ENCODE measurements at places on chromosomes 11 and 22.

DNA sequence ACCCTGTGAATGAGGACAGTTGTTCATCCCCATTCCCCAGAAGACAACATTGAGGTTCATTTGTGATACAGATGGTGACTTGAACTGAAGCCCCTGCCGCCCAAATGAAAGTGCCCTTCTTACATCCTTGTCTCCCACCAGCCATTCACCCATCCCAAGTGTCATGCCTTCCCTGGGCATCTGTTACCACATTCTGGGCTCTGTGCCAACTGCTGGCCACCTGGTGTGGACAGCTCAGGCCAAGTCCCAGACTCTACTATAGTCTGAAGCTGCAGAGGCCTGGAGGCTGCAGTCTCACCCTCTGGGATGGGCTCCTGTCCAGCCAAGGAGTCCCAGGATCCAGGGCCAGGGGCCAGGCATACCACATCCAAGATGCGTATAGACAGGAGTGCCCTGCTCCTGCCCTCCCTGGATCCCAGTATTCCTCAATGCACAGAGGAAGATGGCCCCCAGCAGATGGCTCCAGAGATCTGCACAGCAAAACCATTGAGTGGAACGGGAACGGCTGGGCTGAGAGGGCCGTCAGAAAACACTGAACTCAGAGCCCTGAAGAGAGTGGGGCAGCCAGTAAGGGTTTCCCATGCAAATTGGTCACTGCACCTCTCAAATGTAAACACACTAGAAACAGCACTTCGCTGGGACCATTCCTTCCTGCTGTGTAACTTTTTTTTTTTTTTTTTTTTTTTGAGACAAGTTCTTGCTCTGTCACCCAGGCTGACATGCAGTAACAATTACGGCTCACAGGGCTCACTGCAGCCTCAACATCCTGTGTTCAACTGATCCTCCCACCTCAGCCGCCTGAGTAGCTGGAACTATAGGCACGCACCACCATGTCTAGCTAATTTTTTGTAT lies 22.8 kb downstream of the ARRB1 start:
- H3K27ac ChIP-seq = peak overlapping the region; percentile 74
- no peaks in the 10 kb centered on the region for H3K27me3 ChIP-seq
- peak; percentile 86 for DNase-seq
- H3K36me3 ChIP-seq = peaks cover 23% of the 10 kb centered on the region

DNA sequence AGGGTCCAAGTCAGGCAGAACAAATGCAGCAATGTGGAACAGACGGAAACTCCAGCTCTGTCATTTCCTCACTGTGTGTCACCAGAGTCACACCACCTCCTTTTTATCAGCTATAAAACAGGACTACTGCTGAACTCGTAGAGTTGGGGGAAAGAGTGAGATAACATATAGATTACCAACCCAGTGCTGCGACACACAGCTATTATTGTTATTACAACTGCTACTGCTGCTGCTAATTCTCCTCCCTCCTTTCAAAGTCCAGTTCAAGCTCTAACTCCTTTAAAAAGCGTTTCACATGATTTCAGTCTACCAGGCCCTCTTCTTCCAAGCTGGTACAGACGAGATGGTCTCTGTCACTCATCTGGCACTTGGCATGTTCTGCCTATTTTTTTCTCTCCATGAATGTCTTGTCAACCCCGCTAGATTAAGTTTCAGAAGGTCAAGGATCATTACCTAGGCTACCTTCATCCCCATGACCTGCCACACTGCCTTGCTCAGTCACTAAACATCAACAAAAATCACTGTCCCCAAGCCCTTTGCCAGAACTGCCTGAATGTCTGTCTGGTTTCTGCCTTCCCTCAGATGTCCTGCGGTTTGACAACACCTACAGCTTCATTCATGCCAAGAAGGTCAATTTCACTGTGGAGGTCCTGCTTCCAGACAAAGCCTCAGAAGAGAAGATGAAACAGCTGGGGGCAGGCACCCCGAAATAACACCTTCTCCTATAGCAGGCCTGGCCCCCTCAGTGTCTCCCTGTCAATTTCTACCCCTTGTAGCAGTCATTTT lies 3.7 kb upstream of the MTFP1 start:
- peaks cover 26% of the 10 kb centered on the region for H3K36me3 ChIP-seq
- H3K4me3 ChIP-seq = no peak overlapping the region
- H3K4me1 ChIP-seq = peaks cover 53% of the 10 kb centered on the region
- H3K27me3 ChIP-seq = no peaks in the 10 kb centered on the region

DNA sequence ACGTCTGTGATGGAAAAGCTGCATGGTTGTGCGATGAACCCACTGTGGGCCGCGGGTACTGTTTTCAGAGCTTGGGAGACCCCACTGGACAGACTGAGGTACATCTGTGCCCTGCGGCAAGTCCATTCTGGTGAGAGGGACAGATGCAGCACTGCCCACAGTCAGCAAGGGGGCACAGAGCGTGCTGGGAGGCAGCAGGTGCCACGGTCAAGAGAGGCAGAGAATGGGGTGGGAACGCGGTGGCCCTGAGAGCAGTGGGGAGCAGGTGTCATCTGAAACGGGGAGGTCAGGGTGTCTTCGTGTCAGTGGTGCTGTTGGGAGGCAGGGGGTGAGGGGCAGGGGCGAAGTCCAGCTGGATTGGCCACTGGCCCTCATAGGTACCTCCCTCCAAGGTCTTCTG lies 32.0 kb downstream of the TBC1D22A start:
- H3K27ac ChIP-seq = no peak overlapping the region
- H3K27me3 ChIP-seq = no peaks in the 10 kb centered on the region
- no peak for DNase-seq

- peak overlapping the region; percentile 76 for H3K27ac ChIP-seq
- H3K27me3 ChIP-seq = no peaks in the 10 kb centered on the region
- peak; percentile 85 for DNase-seq
- peaks cover 63% of the 10 kb centered on the region for H3K36me3 ChIP-seq
Measured at GRCh38 chr11:118634431-118635236, 27.2 kb downstream of the PHLDB1 start.

GRCh38 chr22:49928555-49929210 lies 10.2 kb downstream of the CRELD2 start:
- H3K27me3 ChIP-seq = peaks cover 8% of the 10 kb centered on the region
- H3K27ac ChIP-seq = no peak overlapping the region
- H3K4me3 ChIP-seq = no peak overlapping the region
- H3K36me3 ChIP-seq = peaks cover 7% of the 10 kb centered on the region
- H3K4me1 ChIP-seq = peaks cover 41% of the 10 kb centered on the region

DNA sequence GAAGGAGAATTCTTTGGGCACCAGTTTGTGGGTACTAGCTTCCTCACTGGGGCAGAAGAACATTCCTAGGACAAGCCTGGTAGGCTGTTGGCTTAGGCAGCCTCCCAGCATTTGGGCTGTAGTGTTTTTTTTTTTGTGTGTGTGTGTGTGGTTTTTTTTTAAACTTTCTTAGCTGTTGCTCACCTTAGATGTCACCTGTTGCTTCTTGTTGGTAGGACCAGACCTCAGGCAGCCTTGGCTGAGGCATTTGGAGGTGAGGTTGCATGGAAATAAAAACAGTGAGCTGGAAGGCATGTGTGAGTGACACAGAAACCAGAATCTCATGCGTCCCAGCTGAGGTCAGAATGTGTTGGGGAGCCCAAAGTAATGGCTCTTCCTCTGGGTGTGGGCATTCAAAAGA lies 21.3 kb downstream of the AMPD3 start:
- DNase-seq = no peak
- H3K4me3 ChIP-seq = no peak overlapping the region
- H3K27ac ChIP-seq = no peak overlapping the region

- no peaks in the 10 kb centered on the region for H3K27me3 ChIP-seq
- no peak overlapping the region for H3K27ac ChIP-seq
Measured at GRCh38 chr11:96704847-96705246, 315.0 kb downstream of the JRKL start.

- no peak overlapping the region for H3K27ac ChIP-seq
- H3K4me3 ChIP-seq = no peak overlapping the region
- no peaks in the 10 kb centered on the region for H3K36me3 ChIP-seq
- no peak for DNase-seq
- peaks cover 4% of the 10 kb centered on the region for H3K4me1 ChIP-seq
- H3K27me3 ChIP-seq = no peaks in the 10 kb centered on the region
Measured at GRCh38 chr11:122178795-122179194, 62.8 kb upstream of the BLID start.

GRCh38 chr11:58731819-58732218 lies at the start of gene GLYAT:
Gene GLYAT, minus strand, starts transcription at chr11:58731943. Its CDS starts 7,447 bp downstream, at chr11:58724496.
- no peak within 1 kb of the TSS for H3K4me3 ChIP-seq
- H3K36me3 ChIP-seq = no peaks in the 10 kb centered on the region
- no peaks in the 10 kb centered on the region for H3K27me3 ChIP-seq

DNA sequence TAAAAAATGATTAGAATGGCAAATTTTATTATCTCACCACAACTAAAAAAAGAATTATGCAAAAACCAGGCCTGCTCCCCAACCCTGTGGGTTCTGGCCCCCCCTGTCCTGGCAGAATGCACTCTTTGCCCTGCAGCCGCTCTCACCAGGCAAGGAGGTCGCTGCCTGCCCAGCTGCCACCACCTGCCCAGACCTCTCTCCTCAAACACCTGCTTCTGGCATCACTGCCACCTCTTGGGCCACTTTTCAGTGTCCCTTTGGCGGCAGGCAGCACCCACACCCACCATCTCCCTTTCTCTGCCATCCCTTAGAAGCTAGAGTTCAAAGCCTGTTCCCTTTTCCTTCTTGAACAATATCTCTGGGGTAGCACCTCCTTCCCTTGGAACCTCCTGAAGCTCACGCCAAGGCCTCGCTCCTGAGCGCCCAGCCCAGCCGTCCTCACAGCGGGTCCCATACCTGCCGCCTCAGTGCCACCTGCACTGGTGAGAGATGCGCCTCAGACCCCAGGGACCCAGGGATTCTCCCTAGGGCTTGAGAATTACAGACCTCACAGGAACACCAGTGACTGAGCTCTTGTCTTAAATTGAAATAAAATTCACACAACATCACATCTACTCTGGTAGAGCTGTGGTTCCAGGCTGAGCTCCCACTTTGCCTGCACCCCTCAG lies 44.6 kb downstream of the SGSM3 start:
- no peak overlapping the region for H3K4me3 ChIP-seq
- H3K4me1 ChIP-seq = peaks cover 16% of the 10 kb centered on the region
- peak; percentile 32 for DNase-seq
- peaks cover 65% of the 10 kb centered on the region for H3K36me3 ChIP-seq
- peak overlapping the region; percentile 41 for H3K27ac ChIP-seq

DNA sequence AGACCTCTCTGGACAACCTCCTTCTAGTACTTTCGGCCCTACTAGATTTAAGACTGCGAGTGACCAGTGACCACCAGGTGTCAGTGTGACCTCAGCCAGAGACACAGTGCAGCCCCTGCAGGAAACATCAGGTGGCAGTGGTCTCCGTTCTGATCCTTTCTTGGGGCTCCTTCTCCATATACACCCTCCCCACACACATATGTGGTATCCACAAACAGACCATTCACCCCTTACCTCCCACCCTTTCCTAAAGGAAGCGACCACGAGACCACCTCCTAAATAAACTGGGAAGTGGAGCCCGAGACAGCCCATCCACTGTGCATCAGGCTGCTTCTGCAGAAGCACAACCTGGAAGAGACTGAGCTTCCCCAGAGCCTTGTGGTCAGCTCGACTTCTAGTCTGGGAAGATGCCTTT lies 38.5 kb upstream of the CYP2D6 start:
- no peak overlapping the region for H3K4me3 ChIP-seq
- no peak overlapping the region for H3K27ac ChIP-seq
- no peak for DNase-seq
- peaks cover 50% of the 10 kb centered on the region for H3K36me3 ChIP-seq
- H3K4me1 ChIP-seq = peaks cover 16% of the 10 kb centered on the region
- no peaks in the 10 kb centered on the region for H3K27me3 ChIP-seq

DNA sequence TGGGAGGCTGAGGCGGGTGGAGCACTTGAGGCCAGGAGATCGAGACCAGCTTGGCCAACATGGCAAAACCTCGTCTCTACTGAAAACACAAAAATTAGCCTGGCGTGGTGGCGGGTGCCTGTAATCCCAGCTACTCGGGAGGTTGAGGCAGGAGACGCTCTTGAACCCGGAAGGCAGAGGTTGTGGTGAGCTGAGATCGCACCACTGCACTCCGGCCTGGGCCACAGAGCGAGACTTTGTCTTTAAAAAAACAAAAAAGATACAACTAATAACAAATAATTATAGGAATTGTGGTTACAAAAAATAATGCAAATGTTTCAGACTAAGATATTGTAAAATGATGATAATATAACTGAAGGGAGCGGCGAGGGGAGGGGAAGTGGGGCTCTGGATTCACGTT lies 90.3 kb upstream of the RTL6 start:
- H3K4me3 ChIP-seq = no peak overlapping the region
- DNase-seq = peak; percentile 23
- H3K27me3 ChIP-seq = peaks cover 40% of the 10 kb centered on the region
- H3K4me1 ChIP-seq = no peaks in the 10 kb centered on the region
- H3K27ac ChIP-seq = no peak overlapping the region
- no peaks in the 10 kb centered on the region for H3K36me3 ChIP-seq

GRCh38 chr11:128648711-128649110 lies 45.2 kb upstream of the FLI1 start:
- H3K4me1 ChIP-seq = peaks cover 18% of the 10 kb centered on the region
- H3K4me3 ChIP-seq = no peak overlapping the region
- DNase-seq = no peak
- no peaks in the 10 kb centered on the region for H3K27me3 ChIP-seq
- H3K36me3 ChIP-seq = no peaks in the 10 kb centered on the region

- H3K36me3 ChIP-seq = no peaks in the 10 kb centered on the region
- no peak for DNase-seq
- H3K4me3 ChIP-seq = no peak overlapping the region
- no peak overlapping the region for H3K27ac ChIP-seq
- no peaks in the 10 kb centered on the region for H3K27me3 ChIP-seq
- H3K4me1 ChIP-seq = no peaks in the 10 kb centered on the region
Measured at GRCh38 chr11:46176421-46176820, 55.2 kb upstream of the PHF21A start.

DNA sequence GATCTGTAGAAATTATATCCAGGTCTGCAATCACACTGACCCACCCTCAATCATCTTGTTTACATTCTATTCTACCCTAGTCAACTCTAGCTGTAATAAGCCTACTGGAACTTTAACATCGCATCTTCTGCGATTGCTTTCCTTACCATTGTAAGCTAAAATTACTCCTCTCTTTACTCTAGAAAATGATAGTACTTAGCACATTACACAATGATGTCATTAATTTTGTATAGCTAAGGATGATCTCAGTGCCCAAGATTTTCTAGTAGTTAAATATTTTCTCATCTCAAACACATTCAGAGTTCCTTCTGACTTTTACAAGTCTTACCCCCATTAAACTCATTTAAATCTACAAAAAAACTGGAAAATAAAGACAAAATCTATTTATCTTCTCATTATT lies 39.6 kb upstream of the CTSC start:
- no peaks in the 10 kb centered on the region for H3K36me3 ChIP-seq
- H3K27ac ChIP-seq = no peak overlapping the region
- DNase-seq = no peak
- H3K27me3 ChIP-seq = no peaks in the 10 kb centered on the region
- no peak overlapping the region for H3K4me3 ChIP-seq

DNA sequence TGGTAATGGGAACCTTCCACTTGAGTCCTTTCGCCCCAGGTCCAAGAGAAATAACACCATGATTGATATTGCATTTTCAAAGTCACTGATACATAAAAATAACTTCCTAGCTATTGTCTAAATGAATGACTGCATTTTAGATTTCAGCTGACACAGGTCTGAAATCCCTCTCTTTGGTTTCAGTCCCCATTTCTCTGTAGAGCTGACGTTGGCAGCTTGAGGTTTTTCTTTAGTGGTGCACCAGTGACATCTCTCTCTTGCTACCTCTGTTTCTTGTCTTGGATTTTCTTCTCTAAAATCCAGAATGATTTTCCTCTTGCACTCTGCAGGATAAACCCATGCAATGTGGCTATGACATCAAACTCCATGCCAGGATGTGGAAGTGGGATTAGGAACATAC lies 31.7 kb upstream of the SORL1 start:
- no peak for DNase-seq
